ENCODE measurements at places on chromosomes 3 and 15. TPM values are rescaled to one million over a fixed set of nuclear protein-coding genes. Genes with fewer than 3 reads are reported as not detected.

DNA sequence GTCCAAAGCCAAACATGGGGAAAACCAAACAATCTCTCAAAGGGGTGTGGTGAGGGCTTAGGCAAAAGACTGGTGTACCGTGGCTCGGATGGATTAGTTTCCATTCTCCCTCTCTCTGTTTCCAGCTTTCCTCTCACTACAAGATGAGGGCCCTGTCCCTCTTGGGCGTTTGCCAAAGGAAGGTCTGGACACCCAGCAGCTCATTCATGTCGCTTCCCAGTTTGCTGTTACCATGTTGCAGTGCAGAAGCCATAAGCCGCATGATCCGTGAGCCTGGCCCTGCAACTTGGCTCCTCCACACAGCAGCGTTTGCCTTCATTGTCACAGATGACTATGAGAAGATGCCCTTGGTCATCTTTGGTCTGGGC is 92.2 kb downstream of the APBA2 start:
- no peaks in the 10 kb centered on the region for H3K36me3 ChIP-seq
- DNase-seq, result no peak
- H3K4me3 ChIP-seq, result no peak overlapping the region

GRCh38 chr15:65630760-65631159 is 9.0 kb downstream of the SLC24A1 start:
- H3K27ac ChIP-seq, result no peak overlapping the region
- no peaks in the 10 kb centered on the region for H3K27me3 ChIP-seq
- no peak overlapping the region for H3K4me3 ChIP-seq
- H3K36me3 ChIP-seq, result no peaks in the 10 kb centered on the region

GRCh38 chr15:69668039-69668705 is 215.6 kb downstream of the RPLP1 start:
- H3K4me1 ChIP-seq, result no peaks in the 10 kb centered on the region
- no peaks in the 10 kb centered on the region for H3K36me3 ChIP-seq

GRCh38 chr3:143514874-143515273 is 333.4 kb downstream of the SLC9A9 start:
- H3K36me3 ChIP-seq, result no peaks in the 10 kb centered on the region
- H3K4me3 ChIP-seq, result no peak overlapping the region
- H3K27me3 ChIP-seq, result no peaks in the 10 kb centered on the region

DNA sequence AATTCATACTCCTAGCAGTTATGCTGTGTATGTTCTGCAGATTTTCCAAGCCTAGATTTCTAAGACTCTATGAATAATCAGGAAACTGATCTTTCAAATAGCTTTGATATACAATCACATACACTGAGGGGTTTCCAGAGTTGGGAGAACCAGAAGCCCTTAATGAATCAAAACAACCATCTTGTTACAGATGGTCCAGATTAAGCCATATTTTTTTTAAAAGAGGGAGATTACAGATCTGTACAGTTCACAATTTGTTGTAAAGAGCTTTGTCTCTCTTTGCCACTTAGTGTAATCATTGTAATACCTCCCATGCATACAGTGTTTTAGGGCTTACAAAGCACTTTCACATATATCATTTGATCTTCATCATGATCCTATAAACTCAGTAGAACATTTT is 47.7 kb downstream of the CADPS start:
- H3K36me3 ChIP-seq, result no peaks in the 10 kb centered on the region
- H3K27me3 ChIP-seq, result peaks cover 3% of the 10 kb centered on the region
- H3K4me1 ChIP-seq, result no peaks in the 10 kb centered on the region
- no peak overlapping the region for H3K4me3 ChIP-seq
- no peak for DNase-seq

- H3K4me3 ChIP-seq, result no peak overlapping the region
- H3K27me3 ChIP-seq, result no peaks in the 10 kb centered on the region
- no peaks in the 10 kb centered on the region for H3K36me3 ChIP-seq
- no peak overlapping the region for H3K27ac ChIP-seq
- DNase-seq, result peak; percentile 54
- peaks cover 9% of the 10 kb centered on the region for H3K4me1 ChIP-seq
Observed at GRCh38 chr15:79811406-79812405, 85.1 kb downstream of the MTHFS start.

The PLEKHO2 gene
- polyA plus RNA-seq, result 1.9 TPM
